ENCODE measurements at places on chromosomes 4 and X. TPM values are rescaled to one million over a fixed set of nuclear protein-coding genes. Genes with fewer than 3 reads are reported as not detected.

GRCh38 chrX:14675500-14675899, 146.2 kb downstream of the GLRA2 start:
- H3K27me3 ChIP-seq = no peaks in the 10 kb centered on the region
- H3K27ac ChIP-seq = no peak overlapping the region
- H3K4me1 ChIP-seq = no peaks in the 10 kb centered on the region
- H3K4me3 ChIP-seq = no peak overlapping the region

DNA sequence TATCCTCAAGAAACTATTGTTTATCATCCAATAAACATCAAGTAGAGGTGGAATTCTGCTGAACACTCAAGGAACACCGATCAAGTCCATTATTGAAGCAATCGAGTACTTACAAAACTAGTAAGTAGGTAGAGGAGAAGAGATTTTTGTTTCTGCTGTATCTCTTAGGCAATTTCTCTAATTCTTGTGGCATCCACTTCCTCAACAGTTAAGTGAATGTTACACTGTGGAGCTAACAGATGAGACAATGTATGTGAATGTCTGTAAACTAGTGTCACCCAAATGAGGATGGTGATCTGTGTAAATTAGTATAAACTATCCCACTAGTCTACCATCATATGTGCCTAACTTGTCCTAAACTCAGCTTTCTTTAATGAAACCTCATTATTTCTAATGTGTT, 261.6 kb downstream of the ARHGAP24 start:
- H3K4me1 ChIP-seq = no peaks in the 10 kb centered on the region
- no peak overlapping the region for H3K4me3 ChIP-seq
- no peaks in the 10 kb centered on the region for H3K36me3 ChIP-seq
- H3K27me3 ChIP-seq = no peaks in the 10 kb centered on the region

PHKA1 gene
- polyA plus RNA-seq = 0.27 TPM

DNA sequence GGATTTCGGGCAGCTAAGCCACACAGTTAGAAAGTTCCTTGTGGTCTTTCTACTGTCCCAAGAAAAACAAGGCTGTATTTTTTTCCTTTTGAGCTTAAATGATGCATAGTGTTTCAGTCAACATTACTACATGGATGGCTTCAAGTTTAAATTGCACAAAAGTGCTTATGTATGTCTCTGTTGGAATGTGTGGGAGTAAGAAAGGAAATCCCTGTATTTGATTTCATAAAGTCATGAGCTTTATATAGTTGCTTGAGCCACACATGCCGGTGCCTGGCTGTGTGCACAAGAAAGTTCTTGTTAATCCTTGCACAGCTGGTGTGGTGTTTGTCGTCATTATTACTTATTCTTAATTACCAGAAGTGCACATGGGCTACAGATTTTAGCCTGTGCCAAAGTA, 262.2 kb downstream of the ARHGAP10 start:
- no peaks in the 10 kb centered on the region for H3K4me1 ChIP-seq
- no peak overlapping the region for H3K4me3 ChIP-seq

DNA sequence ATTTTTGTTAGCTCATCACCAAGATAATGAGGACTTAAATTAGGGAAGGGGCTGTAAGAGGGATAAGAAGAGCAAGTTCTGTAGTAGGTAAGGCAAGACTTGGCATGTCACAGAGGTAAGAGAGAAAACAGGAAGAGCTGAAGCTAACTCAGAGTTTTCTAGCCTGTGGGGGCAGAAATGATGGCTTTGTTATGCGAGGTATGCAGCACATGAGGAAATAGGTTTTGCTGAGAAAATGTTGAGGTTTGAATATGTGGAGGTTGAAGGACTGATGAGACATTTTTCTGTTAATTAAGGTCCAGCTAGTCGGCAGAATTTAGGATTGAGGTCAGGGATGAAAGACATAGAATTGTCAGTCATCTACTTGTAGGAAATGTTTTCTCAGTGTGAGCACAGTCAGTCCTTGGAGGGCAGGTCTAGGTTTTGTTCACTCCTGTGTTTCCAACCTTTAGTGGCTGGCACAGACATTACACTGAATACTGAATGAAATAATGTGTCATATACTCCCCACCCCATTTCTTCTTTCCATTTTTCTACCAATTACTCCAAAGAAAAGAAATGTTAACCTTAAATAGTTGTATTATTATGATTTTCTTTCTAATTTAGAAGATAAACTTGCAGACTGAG, 154.0 kb upstream of the AADAT start:
- no peaks in the 10 kb centered on the region for H3K27me3 ChIP-seq
- H3K27ac ChIP-seq = no peak overlapping the region
- no peaks in the 10 kb centered on the region for H3K4me1 ChIP-seq
- H3K4me3 ChIP-seq = no peak overlapping the region
- no peaks in the 10 kb centered on the region for H3K36me3 ChIP-seq

GRCh38 chr4:158020734-158021346, 152.0 kb downstream of the GASK1B start:
- no peak for DNase-seq
- peaks cover 10% of the 10 kb centered on the region for H3K4me1 ChIP-seq
- peak overlapping the region; percentile 77 for H3K27ac ChIP-seq
- no peaks in the 10 kb centered on the region for H3K36me3 ChIP-seq
- H3K4me3 ChIP-seq = no peak overlapping the region

- peak; percentile 40 for DNase-seq
- H3K27ac ChIP-seq = no peak overlapping the region
- H3K4me1 ChIP-seq = no peaks in the 10 kb centered on the region
- H3K27me3 ChIP-seq = no peaks in the 10 kb centered on the region
- H3K36me3 ChIP-seq = no peaks in the 10 kb centered on the region
These were observed 4.6 kb upstream of the ANTXR2 start for GRCh38 chr4:80077639-80078038.

- peak overlapping the region; percentile 46 for H3K4me3 ChIP-seq
- no peaks in the 10 kb centered on the region for H3K4me1 ChIP-seq
- no peaks in the 10 kb centered on the region for H3K36me3 ChIP-seq
These were observed 524 bp downstream of the RAB33A start for GRCh38 chrX:130172127-130172845.

- H3K4me3 ChIP-seq = peak overlapping the region; percentile 61
- peak; percentile 55 for DNase-seq
- peak overlapping the region; percentile 83 for H3K27ac ChIP-seq
- H3K4me1 ChIP-seq = no peaks in the 10 kb centered on the region
- no peaks in the 10 kb centered on the region for H3K27me3 ChIP-seq
These were observed 449 bp downstream of the CTPS2 start for GRCh38 chrX:16711893-16712547.

DNA sequence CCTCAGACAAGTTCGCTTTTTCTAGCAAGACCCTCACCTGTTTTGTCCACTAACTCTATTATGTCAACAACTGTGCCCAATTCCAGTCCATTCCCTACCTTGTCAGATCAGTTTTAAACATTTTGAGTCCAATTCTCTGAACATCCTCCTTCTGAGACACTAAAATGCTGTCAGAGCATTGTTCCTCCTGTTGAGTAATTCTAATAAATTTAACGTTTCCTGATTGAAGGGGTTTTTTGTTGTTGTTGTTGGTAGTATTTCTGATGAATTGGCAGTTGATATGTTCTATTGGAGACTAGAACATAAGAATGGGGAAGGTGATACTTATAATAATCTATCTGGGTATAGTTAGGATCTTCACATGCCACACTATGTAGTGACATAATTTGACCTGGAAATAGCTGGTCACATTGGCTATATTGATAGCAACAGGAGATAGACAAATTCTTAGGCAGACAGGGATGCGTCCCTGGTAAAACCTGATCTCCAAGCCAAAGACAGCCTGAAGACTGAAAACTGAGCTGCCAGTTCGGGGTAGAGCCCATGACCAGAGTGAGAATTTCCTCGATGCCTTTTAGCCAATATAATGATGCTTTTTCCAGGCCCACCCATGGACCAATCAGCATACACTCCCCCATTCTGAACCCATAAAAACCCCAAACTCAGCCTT, 12.4 kb upstream of the CXCL2 start:
- no peak for DNase-seq
- H3K27ac ChIP-seq = no peak overlapping the region
- peaks cover 35% of the 10 kb centered on the region for H3K4me1 ChIP-seq
- H3K36me3 ChIP-seq = no peaks in the 10 kb centered on the region

- no peaks in the 10 kb centered on the region for H3K4me1 ChIP-seq
- H3K27me3 ChIP-seq = no peaks in the 10 kb centered on the region
- no peak for DNase-seq
- H3K4me3 ChIP-seq = no peak overlapping the region
These were observed 62.0 kb downstream of the MBNL3 start for GRCh38 chrX:132426695-132427281.

GLRB gene
- 1.2 TPM for polyA plus RNA-seq

- H3K4me1 ChIP-seq = no peaks in the 10 kb centered on the region
- no peaks in the 10 kb centered on the region for H3K27me3 ChIP-seq
- no peaks in the 10 kb centered on the region for H3K36me3 ChIP-seq
- peak; percentile 54 for DNase-seq
- H3K27ac ChIP-seq = no peak overlapping the region
These were observed 1.9 kb downstream of the GASK1B start for GRCh38 chr4:158170691-158171561.

SLC25A43 gene
- 14.9 TPM for polyA plus RNA-seq

DNA sequence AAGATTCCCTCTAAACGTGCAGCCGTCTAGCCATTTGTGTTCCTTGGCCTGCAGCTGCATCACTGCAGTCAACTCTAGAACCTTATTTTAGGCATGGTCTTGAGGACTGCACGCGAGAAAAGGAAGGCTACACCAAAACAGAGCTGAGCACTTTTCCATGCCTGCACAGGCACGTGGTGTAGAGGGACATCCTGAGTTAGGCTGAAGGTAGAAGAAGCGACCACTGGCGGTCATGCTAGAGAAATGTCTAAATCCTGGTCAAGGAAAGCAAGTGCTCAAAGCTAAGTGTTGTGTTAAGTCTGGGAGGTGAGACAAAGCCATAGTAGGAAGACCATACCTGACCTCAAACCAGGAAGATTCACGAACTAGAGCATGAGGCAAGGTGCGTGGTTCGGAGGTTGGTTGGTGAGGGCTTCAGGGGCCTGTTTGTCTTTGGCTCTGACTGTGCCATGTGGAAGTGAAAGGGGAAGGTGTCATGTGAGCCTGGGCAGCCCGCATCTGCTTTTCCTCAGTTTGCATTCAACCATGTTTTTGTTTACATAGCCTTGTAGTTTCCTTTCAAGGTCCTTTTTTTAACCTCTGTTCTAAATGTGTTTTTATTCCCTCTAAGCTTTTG, 203.8 kb downstream of the AASDH start:
- no peaks in the 10 kb centered on the region for H3K4me1 ChIP-seq
- no peak overlapping the region for H3K27ac ChIP-seq
- no peaks in the 10 kb centered on the region for H3K27me3 ChIP-seq
- DNase-seq = no peak
- H3K4me3 ChIP-seq = no peak overlapping the region
- H3K36me3 ChIP-seq = no peaks in the 10 kb centered on the region

- no peak for DNase-seq
- H3K4me3 ChIP-seq = no peak overlapping the region
- H3K4me1 ChIP-seq = no peaks in the 10 kb centered on the region
- H3K27me3 ChIP-seq = no peaks in the 10 kb centered on the region
- H3K36me3 ChIP-seq = no peaks in the 10 kb centered on the region
These were observed 206.9 kb upstream of the INTU start for GRCh38 chr4:127425851-127426250.

GRIA3 gene
- polyA plus RNA-seq = 0.22 TPM

DNA sequence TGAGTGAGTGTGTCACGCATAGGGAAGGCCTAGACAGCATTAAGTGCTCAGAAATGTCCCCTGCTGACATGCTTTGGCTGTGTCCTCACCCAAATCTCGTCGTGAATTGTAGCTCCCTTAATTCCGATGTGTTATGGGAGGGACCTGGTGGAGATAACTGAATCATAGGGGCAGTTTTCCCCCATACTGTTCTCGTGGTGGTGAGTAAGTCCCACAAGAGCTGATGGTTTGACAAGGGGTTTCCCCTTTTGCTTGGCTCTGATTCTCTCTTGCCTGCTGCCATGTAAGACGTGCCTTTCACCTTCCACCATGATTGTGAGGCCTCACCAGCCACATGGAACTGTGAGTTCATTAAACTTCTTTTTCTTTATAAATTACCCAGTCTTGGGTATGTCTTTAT, 78.0 kb downstream of the NSUN7 start:
- H3K4me1 ChIP-seq = no peaks in the 10 kb centered on the region
- no peak overlapping the region for H3K4me3 ChIP-seq
- peaks cover 45% of the 10 kb centered on the region for H3K36me3 ChIP-seq
- H3K27me3 ChIP-seq = no peaks in the 10 kb centered on the region
- DNase-seq = no peak

ZBED1 gene
- polyA plus RNA-seq = 27.6 TPM

PPBP gene
- not detected for polyA plus RNA-seq

SEL1L3 gene
- 42.7 TPM for polyA plus RNA-seq

DNA sequence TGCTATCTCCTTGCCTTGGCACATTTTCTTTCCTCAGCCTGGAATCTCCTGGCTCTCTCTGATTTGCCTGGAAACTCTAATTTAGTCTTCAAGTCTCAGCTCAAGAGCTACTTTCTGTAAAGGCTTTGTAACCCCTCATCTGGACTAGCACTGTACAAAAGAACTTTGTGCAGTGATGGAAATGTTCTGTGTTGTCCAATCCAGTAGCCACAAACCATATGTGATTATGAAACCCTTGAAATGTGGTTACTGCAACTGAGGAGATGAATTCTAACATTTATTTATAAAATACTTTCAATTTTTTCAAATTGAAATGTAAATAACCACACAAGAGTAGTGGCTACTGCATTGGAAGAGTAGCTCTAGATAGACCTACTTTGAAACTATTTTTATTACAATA, 66.6 kb upstream of the HS3ST1 start:
- no peak overlapping the region for H3K4me3 ChIP-seq
- H3K27me3 ChIP-seq = no peaks in the 10 kb centered on the region
- no peak for DNase-seq
- H3K4me1 ChIP-seq = no peaks in the 10 kb centered on the region
- no peaks in the 10 kb centered on the region for H3K36me3 ChIP-seq

DNA sequence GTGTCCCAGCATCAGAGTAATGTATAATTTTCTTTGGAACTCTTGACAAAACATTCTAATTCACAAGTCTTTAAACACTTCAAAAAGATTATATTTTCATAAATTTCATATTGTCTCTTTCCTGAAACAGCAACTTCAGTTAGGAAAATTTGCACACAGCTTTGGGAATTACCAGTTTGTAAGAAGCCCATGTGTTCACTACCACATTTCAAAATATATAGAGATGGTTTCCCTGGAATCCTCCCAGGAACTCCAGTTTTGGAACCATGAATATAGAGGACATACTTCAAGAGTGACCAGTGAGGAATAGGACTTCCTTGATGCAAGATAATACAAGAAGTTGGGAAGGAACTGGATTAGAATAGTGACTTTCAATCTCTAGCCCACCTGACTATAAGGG, 28.7 kb upstream of the HPGDS start:
- no peaks in the 10 kb centered on the region for H3K36me3 ChIP-seq
- DNase-seq = no peak
- H3K27me3 ChIP-seq = peaks cover 2% of the 10 kb centered on the region
- no peaks in the 10 kb centered on the region for H3K4me1 ChIP-seq

ADH1C gene
- 194 TPM for polyA plus RNA-seq

GRCh38 chr4:118941149-118941548, 52.5 kb downstream of the SYNPO2 start:
- H3K36me3 ChIP-seq = no peaks in the 10 kb centered on the region
- no peaks in the 10 kb centered on the region for H3K27me3 ChIP-seq
- H3K4me3 ChIP-seq = no peak overlapping the region
- H3K4me1 ChIP-seq = no peaks in the 10 kb centered on the region
- H3K27ac ChIP-seq = no peak overlapping the region
- DNase-seq = no peak

Data from small intestine (tissue), 16 donors.